ENCODE measurements at places on chromosomes 11 and 22.

DNA sequence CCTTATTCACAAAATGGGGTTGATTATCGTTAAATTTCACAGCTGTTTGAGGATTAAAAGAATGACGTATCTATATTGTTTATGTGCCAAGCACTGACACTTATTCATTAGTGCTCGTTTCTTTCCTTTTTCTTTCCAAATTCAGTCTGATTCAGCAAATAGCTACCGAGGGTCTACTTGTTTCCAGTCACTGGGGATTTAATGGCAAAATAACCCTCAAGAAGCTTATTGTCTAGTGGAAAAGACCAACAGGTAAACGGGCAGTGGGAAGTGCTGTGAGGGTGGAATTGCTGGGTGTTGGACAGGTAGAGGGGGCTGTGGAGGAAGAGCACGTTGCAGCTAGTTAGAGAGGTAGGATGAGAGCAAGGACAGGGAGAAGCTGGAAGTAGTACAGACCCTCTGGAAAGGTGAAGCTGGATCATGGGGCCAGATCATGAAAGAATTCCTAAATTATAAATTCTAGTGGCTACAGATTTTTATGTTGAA, 48.3 kb upstream of the BIRC3 start:
- no peak for DNase-seq

DNA sequence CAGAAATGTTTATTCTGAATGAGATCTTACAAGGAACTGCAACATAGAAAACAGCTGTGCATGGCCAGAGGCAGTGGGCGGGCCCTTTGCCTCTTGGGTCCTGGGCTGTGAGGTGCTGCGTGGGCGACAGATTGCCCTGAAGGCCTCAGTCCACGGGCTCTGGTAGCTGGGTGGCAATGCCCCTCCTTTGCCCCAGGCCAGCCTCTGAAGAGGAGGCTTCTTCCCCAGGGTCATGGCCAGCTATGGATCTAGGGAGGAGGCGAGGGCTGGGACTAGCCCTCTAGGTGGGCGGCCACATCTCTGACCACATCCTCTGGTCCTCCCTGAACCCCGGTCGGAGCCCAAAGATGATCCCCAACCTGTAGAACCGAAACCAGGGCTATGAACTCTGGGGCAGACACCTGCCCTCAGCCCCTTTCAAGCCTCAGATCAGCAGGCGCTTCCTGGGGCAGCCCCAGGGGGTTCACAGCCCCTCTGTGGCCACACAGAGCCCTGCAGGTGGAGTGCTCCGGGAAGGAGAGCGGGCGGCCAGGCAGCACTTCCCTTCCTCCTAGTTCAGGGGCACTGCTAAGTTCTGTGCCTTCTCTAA, 6.6 kb upstream of the CDC42BPG start:
- no peak for DNase-seq

GRCh38 chr11:37519781-37520180, 921.7 kb upstream of the RAG2 start:
- DNase-seq = no peak

- DNase-seq = peak; percentile 76
Measured at GRCh38 chr11:8707541-8708191, 25.1 kb downstream of the RPL27A start.

DNA sequence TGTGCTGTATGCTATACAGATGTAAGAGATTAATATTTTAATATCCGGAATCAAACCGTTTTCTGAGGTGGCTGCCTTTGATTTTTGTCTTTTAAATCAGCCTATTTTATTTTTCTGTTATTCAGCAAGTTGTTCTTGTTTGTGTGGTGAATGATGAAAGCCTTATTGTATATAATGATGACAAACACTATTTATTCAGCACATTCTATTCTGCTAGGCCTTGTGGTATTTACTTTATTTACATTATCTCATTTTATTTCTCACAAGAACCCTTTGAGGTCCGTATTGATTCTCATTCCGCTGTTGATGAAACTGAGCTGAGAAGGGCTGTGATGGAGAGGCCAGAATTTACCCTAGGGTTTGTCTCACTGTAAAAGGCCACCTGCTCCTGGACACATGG, 40.5 kb downstream of the KREMEN1 start:
- no peak for DNase-seq

- DNase-seq = no peak
Measured at GRCh38 chr22:24190159-24190540, 8.9 kb downstream of the SUSD2 start.
